ENCODE measurements at places on chromosomes 16 and 17.

DNA sequence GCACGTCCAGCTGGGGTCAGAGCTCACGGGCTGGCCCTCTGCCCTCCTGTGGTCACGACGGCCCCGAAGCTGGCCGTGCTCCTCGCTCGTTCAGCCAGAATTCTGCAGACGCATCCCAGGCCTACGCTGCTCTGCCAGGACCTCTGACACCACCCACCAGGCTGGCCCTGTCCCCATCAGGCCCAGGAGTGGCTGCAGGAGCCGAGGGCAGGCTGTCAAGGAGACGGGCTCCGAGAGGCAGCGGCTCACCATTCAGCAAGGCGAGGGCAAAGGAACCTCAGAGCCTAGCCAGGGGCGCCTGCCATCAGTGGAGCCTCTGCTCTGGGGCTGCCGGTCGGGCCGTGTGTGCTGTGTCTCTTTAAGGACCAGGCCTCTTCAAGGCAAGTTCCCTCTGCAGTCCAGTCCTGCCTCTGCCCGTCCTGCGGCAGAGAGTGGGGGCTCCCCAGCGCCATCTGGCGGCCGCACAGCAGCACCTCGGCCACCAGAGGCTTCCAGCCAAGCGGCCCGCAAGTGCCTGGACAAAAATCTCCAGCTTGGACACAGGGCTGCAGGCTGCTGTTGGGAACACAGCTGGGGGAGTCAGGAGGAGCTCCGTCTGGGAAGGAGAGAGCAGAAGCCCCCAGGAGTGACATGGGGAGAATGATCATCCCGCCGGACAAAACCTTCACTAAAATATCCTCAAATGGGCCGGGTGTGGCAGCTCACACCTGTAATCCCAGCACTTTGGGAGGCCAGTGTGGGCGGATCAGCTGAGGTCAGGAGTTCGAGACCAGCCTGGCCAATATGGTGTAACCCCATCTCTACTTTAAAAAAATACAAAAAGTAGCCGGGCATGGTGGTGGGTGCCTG, 7.4 kb upstream of the ABR start:
- H3K27ac ChIP-seq, result peak overlapping the region; percentile 61
- DNase-seq, result peak; percentile 80

DNA sequence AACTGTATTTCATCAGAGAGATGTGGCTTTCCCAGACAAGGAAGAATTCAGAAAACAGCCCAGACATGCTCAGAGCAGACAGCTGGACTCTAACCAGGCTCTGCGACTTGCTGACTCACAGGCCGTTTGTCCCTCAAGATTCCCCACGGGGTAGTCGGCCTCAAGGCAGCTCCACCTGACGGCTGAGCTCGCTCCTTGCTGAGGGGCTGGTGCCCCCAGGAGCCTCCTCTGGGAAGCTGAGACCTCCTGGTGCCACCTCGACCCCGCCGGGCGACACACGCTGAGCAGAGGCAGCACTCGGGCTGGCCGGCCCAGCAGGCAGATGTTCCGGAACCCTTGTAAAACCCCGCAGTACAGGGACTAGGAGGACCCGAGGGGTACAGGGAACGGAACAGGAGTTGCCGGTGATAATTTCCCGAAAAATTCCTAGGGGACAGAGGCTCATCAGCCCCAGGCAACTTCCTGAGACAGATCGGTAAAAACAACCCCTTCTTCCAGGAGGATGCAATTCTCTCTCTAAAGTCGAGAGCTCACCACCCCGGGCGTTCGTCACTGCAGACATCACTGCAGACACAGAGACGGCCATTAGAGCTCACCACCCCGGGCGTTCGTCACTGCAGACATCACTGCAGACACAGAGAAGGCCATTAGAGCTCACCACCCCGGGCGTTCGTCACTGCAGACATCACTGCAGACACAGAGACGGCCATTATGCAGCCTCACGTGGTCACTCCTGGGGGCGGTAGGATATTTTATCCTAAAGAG, 19.9 kb downstream of the RPH3AL start:
- DNase-seq, result no peak
- H3K27me3 ChIP-seq, result peaks cover 16% of the 10 kb centered on the region
- H3K4me1 ChIP-seq, result peaks cover 15% of the 10 kb centered on the region
- no peaks in the 10 kb centered on the region for H3K36me3 ChIP-seq

DNA sequence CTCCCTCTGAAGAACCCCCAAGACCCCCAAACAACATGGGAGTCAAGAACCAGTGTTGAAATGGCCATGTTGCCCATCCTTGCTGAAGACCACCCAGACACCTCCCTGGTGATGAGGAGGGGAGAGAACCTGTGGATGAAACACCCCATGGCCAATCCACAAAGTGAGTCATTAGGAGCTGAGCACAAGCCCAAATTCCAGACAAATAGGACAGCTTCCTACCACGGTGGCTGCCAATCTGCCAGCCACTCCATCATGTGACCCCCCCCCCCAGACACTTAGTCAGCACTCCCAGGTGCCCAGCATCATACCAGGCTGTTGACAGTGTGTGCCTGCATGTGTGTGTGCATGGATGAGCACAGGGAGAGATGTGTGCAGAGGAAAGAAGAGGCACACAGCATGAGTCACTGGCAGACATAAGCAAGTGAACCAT, 26.4 kb upstream of the RPL38 start:
- no peak overlapping the region for H3K4me3 ChIP-seq
- no peaks in the 10 kb centered on the region for H3K4me1 ChIP-seq
- H3K27ac ChIP-seq, result no peak overlapping the region
- peaks cover 25% of the 10 kb centered on the region for H3K27me3 ChIP-seq

DNA sequence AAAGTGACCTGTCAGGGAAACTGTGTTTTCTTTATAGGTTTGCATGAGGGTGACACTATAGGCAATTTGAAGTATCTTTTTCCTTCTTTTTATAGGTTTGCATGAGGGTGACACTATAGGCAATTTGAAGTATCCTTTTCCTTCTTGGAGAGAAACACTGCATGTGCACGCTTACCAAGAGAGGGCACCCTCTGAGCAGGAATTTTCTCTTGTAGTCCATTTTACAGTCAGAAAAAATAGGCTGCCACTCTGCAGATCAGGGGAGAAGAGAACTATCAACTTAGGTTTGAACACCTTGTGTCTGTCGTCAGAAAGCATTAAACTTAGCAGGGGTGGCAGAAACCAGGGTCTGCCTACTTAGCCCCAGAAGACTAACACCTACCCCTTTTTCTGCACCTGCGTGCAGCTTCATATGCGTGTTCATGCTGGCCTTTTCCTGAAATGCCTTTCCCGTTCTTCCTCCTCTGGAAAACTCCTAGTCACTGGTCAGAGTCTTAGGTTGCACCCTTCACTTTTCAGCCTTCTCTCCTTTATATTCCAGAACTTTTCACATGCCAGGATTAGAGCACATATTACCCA, 16.4 kb upstream of the SMIM36 start:
- no peaks in the 10 kb centered on the region for H3K4me1 ChIP-seq
- H3K4me3 ChIP-seq, result no peak overlapping the region
- H3K27me3 ChIP-seq, result peaks cover 5% of the 10 kb centered on the region
- no peak for DNase-seq
- no peaks in the 10 kb centered on the region for H3K36me3 ChIP-seq
- H3K27ac ChIP-seq, result no peak overlapping the region

DNA sequence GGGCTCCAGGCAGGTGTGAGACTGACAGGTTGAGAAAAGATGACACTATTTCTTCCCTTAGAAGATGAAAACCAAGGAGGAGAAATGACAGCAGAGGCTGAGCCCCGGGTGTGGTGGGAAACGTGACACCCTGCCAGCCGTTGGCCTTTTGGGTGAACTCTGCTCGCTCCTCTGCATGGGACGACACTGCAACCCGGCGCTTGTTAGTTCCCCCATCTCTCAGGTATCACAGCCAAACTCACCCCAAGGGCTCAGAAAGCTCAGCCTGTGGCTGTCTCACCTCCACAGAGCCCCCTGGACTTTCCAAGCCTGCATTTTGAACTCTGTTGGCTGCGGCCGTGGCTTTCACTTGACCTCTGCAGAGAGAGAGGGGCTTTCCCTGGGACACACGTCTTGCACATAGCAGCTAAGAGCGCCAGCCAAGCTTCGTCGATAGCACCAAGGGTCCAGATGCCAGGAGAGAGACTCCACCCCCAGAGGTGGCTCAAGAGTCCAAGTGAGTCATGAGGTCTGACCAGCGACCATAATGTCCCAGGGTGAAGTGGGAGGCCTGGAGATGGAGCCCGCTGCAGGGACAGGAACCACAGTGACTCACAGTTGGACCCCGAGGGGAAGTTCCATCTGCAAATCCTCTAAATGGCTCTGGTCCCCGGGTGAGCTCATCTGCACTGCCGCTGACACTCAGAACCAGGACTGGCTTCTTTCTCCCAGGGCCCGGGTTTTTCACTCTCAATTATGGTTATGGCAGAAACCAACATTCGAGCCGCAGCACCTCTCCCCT, 301.9 kb downstream of the SOX9 start:
- H3K36me3 ChIP-seq, result no peaks in the 10 kb centered on the region
- no peaks in the 10 kb centered on the region for H3K27me3 ChIP-seq
- no peak overlapping the region for H3K27ac ChIP-seq

DNA sequence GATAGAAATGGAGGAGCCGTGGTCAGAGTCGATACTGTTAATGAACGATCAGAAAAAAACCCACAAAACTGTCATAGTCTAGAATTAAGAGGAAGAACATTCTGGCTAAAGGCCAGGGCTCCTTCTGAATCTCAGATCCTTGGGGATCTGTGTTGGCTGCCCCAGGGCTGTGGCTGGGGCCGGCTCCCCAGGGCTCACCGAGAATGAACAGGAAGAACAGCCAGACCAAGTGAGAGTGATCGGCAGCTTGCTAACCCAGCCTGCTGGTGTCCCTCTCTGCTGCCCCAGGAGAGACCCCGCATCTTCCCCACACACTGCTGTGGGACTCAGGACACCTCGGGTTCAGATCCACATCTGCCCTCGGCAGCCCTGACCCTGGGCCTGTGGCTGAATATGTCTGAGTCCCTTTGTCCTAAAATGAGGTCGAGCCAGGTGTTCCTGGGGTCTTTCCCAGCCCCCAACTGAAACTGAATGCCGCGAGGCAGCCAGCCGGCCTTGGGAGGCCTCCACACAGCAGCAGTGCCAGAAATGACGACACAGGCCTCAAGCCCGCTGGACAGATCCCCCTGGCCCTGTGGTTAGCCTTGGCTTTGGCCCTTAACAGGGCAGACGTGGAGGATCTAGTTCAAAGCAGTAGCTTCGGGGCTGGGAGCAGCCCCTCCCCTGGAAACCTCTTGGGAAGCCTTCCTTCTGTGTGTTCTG, 23.9 kb upstream of the CLEC18A start:
- H3K4me1 ChIP-seq, result no peaks in the 10 kb centered on the region
- H3K4me3 ChIP-seq, result no peak overlapping the region
- DNase-seq, result no peak
- H3K27ac ChIP-seq, result no peak overlapping the region
- peaks cover 5% of the 10 kb centered on the region for H3K36me3 ChIP-seq
- H3K27me3 ChIP-seq, result no peaks in the 10 kb centered on the region

GRCh38 chr17:61144617-61145564, 254.8 kb upstream of the TBX2 start:
- peaks cover 34% of the 10 kb centered on the region for H3K4me1 ChIP-seq
- peaks cover 2% of the 10 kb centered on the region for H3K36me3 ChIP-seq
- no peak overlapping the region for H3K27ac ChIP-seq
- H3K27me3 ChIP-seq, result no peaks in the 10 kb centered on the region

DNA sequence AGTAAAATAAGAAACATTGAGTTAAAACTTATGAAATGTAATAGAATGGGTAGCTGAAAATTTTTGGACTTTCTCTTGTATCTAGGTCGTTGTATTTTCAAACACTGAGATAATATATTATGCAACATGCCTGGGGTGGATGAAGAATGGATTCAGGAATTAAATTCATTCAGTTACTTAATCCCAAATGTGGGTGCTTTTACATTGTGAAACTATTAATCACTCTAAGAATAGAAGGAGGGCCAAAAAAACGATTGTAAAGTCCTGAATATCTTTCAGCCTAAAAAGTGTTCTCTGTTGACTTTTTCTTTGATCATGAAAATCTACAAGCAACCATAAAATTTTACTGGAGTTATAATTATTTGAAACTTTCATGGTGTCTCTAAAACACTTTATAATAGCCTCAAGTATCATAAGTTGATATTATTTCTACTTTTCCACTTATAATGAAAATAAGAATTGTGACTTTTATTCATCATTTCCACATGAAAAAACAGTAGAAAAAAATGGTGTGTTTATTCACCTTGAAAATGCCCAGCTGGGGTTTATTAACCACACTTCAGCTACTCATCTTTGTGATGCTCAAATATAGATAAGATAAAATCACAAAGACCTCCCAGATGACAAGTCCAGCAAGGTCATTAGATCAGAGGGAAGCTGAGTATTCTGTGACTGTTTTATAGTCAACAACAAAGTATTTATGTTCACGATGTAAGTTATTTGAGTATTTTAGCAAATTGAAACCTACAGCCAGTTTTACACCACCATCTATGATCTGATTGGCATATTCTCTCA, 619.9 kb upstream of the SOX9 start:
- DNase-seq, result no peak
- H3K27ac ChIP-seq, result no peak overlapping the region
- no peaks in the 10 kb centered on the region for H3K36me3 ChIP-seq
- no peak overlapping the region for H3K4me3 ChIP-seq
- no peaks in the 10 kb centered on the region for H3K4me1 ChIP-seq

DNA sequence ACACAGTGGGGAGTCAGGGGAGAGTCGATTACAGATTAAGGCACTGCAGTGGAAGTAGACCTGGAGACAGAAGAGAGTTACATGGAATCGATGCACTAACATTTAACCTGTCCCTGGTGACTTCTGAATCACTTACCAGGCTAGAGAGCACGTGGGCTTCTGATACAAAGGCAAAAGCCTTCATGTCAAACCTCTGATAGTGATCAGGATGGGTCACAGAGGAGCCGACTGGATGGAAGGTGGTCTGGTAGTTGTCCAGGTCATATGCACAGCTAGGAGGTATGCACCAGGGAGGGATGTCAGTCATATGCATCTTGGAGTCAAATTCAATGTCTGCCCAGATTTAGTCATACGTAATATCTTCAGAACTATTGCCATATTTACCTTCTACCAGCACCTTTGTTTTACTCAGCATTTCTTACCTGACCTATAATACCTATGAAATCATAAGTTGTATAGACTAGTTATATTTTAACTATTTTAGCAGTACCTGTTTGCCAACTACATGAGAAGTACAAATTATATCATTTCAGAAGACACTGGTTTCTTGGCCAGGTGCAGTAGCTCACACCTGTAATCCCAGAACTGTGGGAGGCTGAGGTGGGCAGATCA, 11.7 kb downstream of the ZP2 start:
- no peak for DNase-seq
- H3K4me1 ChIP-seq, result no peaks in the 10 kb centered on the region
- H3K4me3 ChIP-seq, result no peak overlapping the region
- H3K27ac ChIP-seq, result no peak overlapping the region

GRCh38 chr16:1072526-1073261, at the start of gene SSTR5:
Gene SSTR5 (plus strand): TSS chr16:1072747. CDS start chr16:1078869, 6,122 bp downstream.
- no peak within 1 kb of the TSS for H3K27ac ChIP-seq
- no peak within 1 kb of the TSS for H3K4me3 ChIP-seq
- H3K36me3 ChIP-seq, result peaks cover 2% of the 10 kb centered on the region
- peaks cover 9% of the 10 kb centered on the region for H3K27me3 ChIP-seq
- H3K4me1 ChIP-seq, result no peaks in the 10 kb centered on the region

- no peak overlapping the region for H3K4me3 ChIP-seq
- no peaks in the 10 kb centered on the region for H3K4me1 ChIP-seq
- no peak for DNase-seq
- peaks cover 80% of the 10 kb centered on the region for H3K36me3 ChIP-seq
- H3K27ac ChIP-seq, result no peak overlapping the region
- no peaks in the 10 kb centered on the region for H3K27me3 ChIP-seq
These were observed 12.7 kb downstream of the LITAFD start for GRCh38 chr16:8894736-8895334.

GRCh38 chr16:79217375-79218011, 383.0 kb downstream of the MAF start:
- DNase-seq, result peak; percentile 60
- peak overlapping the region; percentile 9 for H3K4me3 ChIP-seq
- H3K27me3 ChIP-seq, result peaks cover 12% of the 10 kb centered on the region
- peak overlapping the region; percentile 18 for H3K27ac ChIP-seq
- H3K36me3 ChIP-seq, result peaks cover 9% of the 10 kb centered on the region

- H3K36me3 ChIP-seq, result peaks cover 50% of the 10 kb centered on the region
- DNase-seq, result peak; percentile 96
- H3K27ac ChIP-seq, result peak within 1 kb of the TSS; percentile 99
These were observed at the start of gene RPL23 for GRCh38 chr17:38853292-38854219. Gene RPL23 (minus strand): TSS chr17:38853721. CDS start chr17:38853710, 11 bp downstream.
